Panc1 (cell line): ENCODE measurements at places on chromosomes 5 and 9. TPM values are rescaled to one million over a fixed set of nuclear protein-coding genes. Genes with fewer than 3 reads are reported as not detected.

Gene PIP5KL1
- 7.8 TPM for total RNA-seq

Gene MLANA
- not detected for total RNA-seq

Gene PAEP
- not detected for total RNA-seq

Gene OR1J2
- total RNA-seq = not detected

Gene KIF20A
- total RNA-seq = 55.4 TPM

Gene PPP2CA
- total RNA-seq = 184 TPM

Gene SPAAR
- total RNA-seq = not detected
